CD8-positive, alpha-beta memory T cell (primary cell): ENCODE measurements at places on chromosomes 11 and 22. TPM values are rescaled to one million over a fixed set of nuclear protein-coding genes. Genes with fewer than 3 reads are reported as not detected.

DNA sequence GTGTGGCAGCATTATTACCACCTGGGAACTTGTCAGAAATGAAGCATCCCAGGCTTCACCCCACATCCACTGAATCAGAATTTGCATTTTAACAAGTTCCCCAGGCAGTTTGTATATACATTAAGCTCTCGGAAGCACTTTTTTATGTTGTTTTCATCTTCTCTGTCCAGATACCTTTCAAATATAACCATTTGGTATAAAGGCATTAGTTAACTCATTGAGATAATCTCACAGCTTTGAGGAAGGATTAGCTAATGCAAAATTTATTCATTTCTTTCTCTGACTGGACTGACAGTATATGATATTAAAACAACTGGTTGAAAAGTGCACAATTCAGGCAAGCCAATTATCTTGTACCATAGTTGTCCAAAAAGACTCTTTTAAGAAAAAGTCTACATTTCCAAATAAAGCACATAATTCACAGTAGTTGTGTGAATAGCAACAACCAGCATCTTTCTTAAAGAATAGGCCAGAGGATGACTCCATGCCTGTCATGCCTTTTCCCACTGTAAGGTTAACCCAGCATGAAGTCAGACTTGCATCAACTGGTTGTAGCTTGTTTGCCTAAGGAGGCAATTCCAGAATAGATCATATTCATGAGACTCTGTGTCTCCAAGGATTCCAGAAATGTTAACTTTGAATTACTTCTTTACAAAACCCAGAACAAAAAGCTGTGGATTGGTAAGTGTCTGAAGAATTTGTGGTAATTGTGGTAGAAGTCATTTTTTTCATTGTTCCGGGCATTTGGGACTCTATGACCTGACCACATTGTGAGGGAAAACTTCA, 254.3 kb upstream of the SESN3 start:
- H3K4me1 ChIP-seq = no peaks in the 10 kb centered on the region
- no peaks in the 10 kb centered on the region for H3K36me3 ChIP-seq
- H3K27ac ChIP-seq = no peak overlapping the region
- no peak overlapping the region for H3K4me3 ChIP-seq

DNA sequence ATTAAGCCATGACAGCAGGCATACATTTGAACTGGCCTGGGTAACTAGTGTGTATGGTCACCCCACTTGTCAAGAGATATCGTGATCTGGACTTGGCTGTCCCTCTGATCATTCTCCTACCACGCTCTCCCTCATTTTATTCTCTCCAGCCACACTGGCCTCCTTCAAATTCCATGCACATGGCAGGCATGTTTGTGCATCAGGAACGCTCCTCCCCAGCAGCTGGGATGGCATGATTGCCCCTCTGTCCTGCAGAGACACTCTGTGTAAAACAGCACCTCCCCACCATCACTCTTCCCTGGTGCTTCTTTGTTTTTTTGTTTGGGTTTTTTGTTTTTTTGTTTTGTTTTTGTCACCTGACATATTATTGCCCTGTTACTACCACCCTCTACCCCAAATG, 31.5 kb upstream of the SCGB1A1 start:
- no peak overlapping the region for H3K4me3 ChIP-seq
- peaks cover 5% of the 10 kb centered on the region for H3K4me1 ChIP-seq
- H3K27me3 ChIP-seq = no peaks in the 10 kb centered on the region

GRCh38 chr11:64008914-64009633, 22.8 kb downstream of the OTUB1 start:
- H3K27me3 ChIP-seq = peaks cover 5% of the 10 kb centered on the region
- H3K4me3 ChIP-seq = no peak overlapping the region
- H3K4me1 ChIP-seq = no peaks in the 10 kb centered on the region
- no peak overlapping the region for H3K27ac ChIP-seq

GRCh38 chr22:29126670-29127395, 54.0 kb downstream of the KREMEN1 start:
- H3K4me1 ChIP-seq = no peaks in the 10 kb centered on the region
- no peaks in the 10 kb centered on the region for H3K27me3 ChIP-seq
- DNase-seq = no peak
- H3K4me3 ChIP-seq = no peak overlapping the region
- no peak overlapping the region for H3K27ac ChIP-seq
- H3K36me3 ChIP-seq = no peaks in the 10 kb centered on the region

DNA sequence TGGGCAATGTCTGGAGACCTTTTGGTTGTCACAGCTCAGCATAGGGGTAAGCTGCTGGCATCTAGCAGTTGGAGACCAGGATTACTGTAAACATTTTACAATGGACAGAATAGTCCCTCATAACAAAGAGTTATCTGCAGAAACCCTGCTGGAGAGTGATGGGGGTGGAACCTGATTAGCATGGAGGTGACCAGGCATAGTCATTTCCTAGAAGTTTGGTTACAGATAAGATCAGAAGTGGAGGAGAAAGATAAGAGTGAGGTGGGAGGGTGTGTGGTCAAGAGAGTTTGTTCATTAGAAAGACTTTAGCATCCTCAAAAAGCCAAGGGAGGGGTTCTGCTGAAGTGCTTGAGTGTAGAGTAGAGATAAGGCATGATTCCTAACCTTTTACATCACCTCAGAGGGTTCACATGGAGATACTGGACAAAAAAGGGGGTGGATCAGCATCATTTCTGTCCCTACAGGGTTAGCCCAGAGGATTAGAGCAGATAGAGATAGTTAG, 38.8 kb downstream of the PRDM11 start:
- H3K27me3 ChIP-seq = no peaks in the 10 kb centered on the region
- H3K4me1 ChIP-seq = no peaks in the 10 kb centered on the region
- DNase-seq = no peak
- no peak overlapping the region for H3K27ac ChIP-seq
- no peak overlapping the region for H3K4me3 ChIP-seq

DNA sequence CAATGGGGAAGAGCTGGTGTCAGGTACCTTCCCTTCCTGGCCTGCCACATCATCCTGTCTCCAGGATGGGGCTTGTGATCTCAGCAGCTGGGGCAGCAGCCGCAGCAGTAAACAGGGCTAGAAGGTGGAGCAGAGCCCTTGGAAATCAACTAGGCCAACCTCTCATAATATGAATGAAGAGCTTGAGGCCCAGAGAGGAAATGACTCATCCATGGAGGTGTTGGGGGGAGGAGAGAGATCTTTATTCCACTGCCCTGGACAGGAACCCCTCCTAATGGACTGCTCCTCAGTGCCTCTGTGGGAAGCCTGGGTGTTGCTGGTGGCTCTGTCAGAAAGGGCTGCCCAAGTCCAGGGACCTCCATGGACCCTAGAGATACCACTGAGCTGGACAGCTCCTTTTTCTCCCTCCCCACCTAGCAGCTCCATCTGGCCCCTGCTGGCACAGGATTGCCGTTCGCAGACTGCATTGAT, 111.8 kb downstream of the OSBP2 start:
- no peak overlapping the region for H3K27ac ChIP-seq
- DNase-seq = no peak
- peaks cover 10% of the 10 kb centered on the region for H3K27me3 ChIP-seq

DNA sequence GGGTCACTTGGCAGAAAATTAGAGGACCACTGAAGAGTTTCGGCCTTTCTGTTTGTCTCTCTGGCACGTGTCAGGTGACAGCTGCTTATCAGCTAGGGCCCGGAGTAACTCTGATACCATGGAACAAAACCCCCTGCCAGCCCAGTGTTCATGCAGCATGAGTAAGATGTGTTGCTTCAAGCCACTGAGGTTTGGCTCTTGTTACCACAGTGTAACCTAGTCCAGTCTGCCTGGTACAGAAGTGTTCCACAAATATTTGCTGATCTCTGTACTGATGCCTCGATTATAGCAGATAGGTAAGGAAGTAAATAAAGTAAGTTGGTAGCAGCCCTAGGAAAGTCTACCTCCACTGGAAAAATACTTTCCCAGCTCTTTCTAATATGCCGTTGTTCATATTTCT, 20.5 kb upstream of the ETS1 start:
- H3K36me3 ChIP-seq = no peaks in the 10 kb centered on the region
- no peak overlapping the region for H3K27ac ChIP-seq
- H3K4me3 ChIP-seq = no peak overlapping the region
- peaks cover 65% of the 10 kb centered on the region for H3K4me1 ChIP-seq

PLA2G3 gene
- not detected for total RNA-seq
